ENCODE measurements at places on chromosomes 6 and 20. TPM values are rescaled to one million over a fixed set of nuclear protein-coding genes. Genes with fewer than 3 reads are reported as not detected.

The CST4 gene
- total RNA-seq = not detected

The POU5F1 gene
- not detected for total RNA-seq

The ATP5F1E gene
- 56.4 TPM for total RNA-seq

The AURKA gene
- total RNA-seq = 142 TPM

The PLN gene
- not detected for total RNA-seq

The RTN4IP1 gene
- 7.3 TPM for total RNA-seq

The RMND1 gene
- 26.6 TPM for total RNA-seq

The FABP7 gene
- not detected for total RNA-seq

The OR2J3 gene
- not detected for total RNA-seq

The DBNDD2 gene
- 28.7 TPM for total RNA-seq
